ENCODE measurements at places on chromosomes 1 and 21.

GRCh38 chr1:153578936-153579335, 13.3 kb upstream of the S100A2 start:
- no peak for DNase-seq

DNA sequence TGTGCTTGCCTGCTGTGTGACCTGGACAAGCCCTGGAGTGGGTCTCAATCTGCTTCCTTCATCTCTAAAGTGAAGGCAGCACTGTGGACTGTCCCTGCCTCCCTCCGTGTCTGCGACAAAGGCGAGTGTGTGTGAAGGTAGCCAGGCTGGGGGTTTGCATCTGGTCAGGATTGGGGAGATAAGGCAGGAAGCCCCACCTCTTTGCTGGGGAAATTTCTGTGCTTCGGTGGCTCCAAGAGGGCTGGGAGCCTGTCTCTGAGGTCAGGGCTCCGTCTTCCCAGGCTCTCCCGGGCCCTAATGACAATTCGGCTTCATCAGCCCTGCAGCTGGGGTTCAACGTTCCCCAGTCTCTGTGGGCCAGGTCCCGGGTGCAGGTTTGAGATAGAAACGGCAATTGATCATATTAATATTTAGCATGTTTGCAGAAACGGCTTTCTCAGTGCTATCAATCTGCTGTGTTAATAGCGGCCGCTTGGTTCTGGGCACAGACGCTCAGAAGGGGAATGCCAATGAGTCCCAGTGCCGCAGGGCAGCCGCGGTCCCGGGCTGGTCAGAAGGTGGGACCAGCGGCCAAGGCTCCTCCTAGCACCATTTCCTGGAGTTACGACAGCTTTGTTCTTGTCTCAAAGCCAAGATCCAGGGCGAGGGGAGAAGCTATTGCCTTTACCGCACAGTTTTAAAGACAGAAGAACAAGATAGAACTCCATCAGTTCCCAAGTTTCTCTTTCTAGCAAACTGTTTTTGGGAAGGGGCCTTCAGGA, 105.7 kb downstream of the PRDM16 start:
- no peak for DNase-seq

DNA sequence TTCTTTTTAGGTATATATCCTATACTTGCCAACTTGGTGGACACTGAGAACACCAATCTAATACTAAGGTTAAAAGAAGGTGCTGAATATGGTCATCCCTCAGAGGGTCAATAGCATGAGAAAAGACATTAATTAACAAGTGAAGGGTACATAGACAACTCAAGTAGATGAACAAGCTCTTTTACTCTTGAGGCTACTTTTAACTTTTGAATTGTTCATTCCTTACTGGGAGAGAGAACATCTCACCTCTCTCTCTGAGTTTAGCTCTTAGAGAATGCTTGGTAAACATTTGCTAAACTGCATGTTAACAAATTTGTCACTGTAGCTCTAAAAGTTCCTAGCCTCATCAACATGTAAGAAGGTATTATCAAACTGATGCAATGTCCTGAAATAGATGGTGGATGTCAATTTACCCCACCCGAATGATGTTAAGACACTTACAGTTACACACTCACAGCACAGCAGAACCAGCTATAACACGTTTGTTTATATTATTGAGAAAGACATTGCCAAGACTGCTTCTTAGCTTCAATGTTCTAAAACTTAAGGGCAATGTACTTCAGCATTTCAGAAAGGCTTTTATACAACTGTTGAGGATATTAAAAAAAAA, 35.9 kb downstream of the HEATR1 start:
- no peak for DNase-seq

GRCh38 chr1:116334868-116335635, 38.0 kb upstream of the ATP1A1 start:
- no peak for DNase-seq

DNA sequence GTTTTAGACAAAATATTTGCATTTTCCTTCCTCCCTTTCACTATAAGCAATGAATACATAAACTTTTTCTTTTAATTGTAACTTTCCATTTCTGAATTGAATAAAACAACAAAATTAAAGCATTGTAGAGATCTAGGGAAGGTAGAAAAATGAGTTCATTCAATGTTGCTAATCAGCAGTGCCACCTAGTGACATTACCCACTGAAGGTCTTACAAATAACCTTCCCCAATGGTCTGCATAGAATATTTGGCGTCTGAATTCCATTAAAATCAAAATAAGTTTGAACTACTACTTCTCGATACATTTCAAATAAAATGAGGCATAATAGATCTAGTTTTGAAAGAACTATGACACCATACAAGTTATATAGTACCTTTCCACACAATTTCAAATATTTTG, 19.6 kb downstream of the FH start:
- no peak for DNase-seq

DNA sequence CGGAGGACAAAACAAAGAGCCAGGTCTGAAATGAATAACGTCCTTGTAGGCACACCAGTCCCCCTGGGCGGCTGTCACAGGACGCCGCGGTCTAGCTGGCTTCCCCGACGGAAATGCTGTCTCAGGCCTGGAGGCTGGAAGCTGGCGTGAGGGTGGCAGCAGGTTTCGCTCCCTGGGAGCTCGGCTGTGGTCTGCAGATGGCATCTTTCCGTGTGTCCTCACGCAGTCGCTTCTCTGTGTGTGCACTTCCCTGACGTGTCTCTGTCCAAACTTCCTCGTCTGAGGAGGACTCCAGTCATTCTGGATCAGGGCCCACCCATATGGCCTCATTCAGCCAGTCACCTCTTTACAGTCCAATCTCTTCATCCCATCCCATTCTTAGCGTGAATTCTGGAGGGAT, 14.2 kb downstream of the TNFRSF14 start:
- no peak for DNase-seq

- peak; percentile 85 for DNase-seq
Measured at GRCh38 chr21:36141513-36141925, 6.6 kb downstream of the CBR3 start.

GRCh38 chr1:235022341-235022980, 106.2 kb downstream of the TOMM20 start:
- DNase-seq, result no peak

DNA sequence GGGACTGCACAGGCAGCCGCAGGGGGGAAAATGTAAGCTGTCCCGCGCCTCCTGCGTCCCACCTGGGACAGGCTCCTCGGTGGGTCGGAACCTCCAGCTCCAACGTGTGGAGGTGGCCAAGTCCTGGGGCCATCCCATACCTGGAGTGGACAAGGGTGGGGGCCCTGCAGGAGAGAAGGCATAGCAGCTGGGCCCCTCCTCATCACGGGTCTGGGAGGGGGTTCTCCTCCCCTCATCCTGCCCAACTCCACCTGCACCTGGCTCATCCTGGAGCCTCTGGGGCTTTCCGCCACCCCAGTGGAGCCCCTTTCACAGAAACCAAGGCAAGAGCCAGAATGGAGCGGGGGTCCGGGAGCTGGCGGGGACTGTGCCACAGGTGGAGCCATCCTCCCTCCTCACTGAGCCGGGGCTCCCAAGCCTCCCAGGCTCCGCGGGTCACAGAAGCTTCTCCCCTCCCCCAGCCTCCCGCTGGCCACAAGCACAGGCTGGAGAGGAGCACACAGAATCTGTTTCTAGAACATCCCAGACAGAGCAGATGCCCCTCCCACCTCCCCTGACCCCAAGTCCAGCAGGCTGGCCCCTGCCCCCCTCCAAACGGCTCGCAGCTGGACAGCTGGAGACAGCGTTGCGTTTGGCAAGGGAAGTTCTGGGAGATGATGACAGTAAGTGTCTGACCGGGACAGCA, 65.8 kb downstream of the MEGF6 start:
- no peak for DNase-seq

Data from stimulated activated naive CD8-positive, alpha-beta T cell treated with anti-CD3 and anti-CD28 coated beads, Interleukin-15, Interleukin-2, amounts not matched to agents 100 U/mL and 50 U/mL, for 24 hours (primary cell).